ENCODE measurements at places on chromosomes 2 and 18.

GRCh38 chr2:186717320-186718007, 23.6 kb downstream of the FAM171B start:
- DNase-seq: no peak

DNA sequence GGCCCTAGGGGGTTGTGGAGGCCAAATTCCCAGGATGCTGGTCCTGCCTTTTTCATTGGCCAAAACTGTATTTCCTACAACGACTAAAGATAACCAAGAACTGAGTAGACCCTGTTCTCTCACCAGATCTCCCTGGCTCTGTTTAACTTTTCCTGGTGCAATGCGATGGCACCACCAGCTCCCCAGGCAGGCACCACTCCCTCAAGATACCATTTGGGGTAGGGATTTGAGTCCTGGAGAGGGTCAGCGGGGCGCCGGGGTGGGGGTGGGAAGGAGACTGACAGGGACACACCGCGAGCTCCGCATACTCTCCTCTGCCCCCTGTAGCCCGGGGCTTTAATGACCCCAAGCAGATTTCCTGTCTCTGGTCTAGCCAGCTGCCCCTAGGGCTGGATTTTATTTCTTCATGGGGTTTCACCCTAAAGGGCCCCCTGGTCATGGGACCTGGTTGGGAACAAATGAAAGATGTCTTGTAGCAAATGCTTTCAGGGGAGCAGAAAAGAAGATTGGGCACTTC, 7.3 kb downstream of the SIX2 start:
- no peak for DNase-seq

DNA sequence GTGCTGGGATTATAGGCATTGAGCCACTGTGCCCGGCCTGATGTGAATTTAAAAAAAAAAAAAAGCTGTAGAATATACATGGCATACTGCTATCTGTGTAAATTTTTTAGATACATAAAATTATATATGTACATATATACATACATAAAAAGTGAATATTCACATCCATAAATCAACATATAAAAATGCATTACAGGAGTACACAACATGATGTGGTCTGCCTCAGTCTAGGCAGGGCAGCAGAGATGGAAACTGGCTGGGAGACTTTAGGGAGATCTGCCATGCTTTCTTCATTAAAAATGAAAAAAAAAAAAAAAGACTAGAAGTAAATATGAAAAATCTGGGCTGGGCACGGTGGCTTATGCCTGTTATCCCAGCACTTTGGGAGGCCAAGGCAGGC, 24.3 kb downstream of the MGAT4A start:
- no peak for DNase-seq

DNA sequence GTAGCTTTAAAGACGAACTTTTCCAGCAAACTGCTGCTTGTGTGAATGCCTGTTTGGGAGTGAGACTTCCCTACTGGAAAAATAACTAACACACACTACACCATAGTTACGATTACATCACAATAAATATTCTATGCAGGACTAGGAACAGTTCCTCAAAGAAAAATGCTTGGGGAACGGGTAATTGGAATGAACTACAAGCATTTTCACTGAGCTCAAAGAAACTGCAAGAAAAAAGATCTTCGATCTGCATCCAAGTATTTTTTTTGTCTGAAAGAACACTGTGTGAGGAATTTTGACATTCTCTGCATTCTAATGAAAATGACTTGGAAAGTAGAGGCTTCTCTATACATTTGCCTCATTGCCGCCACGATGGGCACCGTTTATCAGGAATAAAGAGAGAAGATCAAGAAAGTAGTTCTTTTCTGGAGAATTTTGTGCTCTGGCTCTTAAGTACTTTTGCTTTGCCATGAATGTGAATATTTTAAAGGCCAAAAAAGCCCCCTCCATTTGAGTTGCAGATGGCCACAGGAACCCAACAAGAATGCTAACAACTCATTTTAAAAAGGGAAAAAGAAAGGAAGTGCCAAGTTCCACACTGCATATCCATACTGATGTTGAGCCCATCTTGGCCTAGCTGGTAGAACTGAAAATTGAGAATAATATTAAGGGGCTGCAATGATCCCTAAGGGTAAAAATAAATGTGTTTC, 13.6 kb downstream of the LYPD1 start:
- DNase-seq: no peak

DNA sequence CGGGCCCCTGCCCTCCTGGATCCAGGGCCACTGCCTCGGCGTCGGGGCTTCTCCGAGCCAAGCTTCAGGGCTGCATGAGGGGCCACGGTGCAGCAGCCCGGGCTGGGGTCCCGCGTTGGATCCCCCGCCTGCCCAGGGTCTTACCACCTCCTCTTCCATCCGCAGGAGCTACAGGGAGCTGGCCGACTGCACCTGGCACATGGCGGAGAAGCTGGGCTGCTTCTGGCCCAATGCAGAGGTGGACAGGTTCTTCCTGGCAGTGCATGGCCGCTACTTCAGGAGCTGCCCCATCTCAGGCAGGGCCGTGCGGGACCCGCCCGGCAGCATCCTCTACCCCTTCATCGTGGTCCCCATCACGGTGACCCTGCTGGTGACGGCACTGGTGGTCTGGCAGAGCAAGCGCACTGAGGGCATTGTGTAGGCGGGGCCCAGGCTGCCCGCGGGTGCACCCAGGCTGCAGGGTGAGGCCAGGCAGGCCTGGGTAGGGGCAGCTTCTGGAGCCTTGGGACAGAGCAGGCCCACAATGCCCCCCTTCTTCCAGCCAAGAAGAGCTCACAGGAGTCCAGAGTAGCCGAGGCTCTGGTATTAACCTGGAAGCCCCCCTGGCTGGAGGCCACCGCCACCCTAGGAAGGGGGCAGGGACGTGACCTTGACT, 52.1 kb downstream of the RAMP1 start:
- no peak for DNase-seq

DNA sequence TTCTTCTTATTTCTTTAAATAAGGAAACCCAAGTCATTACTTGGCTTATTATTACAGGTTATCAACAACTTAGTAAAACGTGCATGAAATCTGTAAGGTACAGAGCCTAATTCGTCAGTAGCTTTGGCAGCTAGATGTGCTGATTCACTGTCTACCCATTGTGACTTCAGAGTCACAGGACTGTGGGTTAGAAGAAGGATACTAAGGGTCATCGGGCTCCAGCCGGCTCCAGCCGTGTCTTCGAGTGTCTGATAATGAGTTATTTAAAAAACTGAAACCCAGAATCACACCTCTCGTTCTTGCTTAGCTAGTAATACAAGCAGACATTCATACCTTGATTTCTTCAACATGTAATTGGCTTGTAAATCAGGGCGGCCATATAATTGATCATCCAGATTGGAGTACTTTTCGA, 170.5 kb downstream of the FMNL2 start:
- no peak for DNase-seq

DNA sequence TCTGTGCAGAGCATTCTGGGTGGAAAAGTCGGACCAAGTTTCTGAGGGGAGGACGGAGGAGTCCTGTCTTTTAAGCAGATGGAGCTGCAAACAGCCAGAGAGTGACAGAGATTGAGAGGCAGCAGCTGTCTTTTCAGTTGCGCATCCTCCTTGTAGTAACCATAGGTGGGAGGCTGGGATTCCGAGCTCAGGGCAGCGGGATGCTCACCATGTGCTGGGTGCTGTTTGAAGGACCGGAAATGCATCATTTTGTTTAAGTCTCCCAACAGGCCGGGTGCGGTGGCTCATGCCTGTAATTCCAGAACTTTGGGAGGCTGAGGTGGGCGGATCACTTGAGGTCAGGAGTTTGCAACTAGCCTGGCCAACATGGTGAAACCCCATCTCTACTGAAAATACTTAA, 93.4 kb downstream of the AGAP1 start:
- no peak for DNase-seq

DNA sequence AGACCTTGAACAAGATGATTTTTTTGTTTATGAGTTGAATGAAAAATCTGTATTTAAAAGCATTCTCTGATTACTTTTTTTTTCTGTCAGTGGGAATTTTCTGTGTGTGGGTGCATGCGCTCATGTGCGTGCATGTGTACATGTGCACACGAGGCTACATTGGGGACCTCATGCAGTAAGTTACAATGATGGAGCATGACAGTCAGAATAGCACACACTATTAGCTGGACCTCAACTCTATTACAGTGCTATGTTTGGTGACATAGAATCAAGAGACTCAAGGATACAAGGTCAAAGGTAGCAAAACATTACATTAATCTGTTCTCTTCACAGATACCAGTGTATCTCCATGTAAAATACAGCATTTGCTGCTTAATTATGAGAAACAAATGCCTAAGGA, 276.8 kb upstream of the FIGN start:
- no peak for DNase-seq

DNA sequence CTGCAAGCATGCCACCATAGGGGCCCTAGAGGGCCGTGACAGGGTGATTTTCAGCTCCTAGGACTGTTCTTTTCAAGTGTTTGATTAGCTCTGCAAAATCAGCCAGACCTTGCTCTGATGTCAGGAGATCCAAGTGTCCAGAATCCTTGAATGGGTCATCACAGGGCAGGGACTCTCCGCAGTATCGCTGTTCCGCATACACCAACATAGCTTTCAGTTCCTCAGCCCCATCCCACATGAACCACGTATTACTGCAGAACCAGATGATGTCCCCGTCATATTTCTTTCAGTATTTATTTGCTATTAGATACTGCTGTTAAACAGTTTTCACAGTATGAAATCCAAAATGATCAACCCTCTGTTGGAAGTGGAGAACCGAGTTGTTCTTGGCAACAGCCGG, 46.6 kb upstream of the RFX8 start:
- DNase-seq: no peak

- no peak for DNase-seq
Measured at GRCh38 chr2:44954889-44955592, 13.5 kb downstream of the SIX3 start.

DNA sequence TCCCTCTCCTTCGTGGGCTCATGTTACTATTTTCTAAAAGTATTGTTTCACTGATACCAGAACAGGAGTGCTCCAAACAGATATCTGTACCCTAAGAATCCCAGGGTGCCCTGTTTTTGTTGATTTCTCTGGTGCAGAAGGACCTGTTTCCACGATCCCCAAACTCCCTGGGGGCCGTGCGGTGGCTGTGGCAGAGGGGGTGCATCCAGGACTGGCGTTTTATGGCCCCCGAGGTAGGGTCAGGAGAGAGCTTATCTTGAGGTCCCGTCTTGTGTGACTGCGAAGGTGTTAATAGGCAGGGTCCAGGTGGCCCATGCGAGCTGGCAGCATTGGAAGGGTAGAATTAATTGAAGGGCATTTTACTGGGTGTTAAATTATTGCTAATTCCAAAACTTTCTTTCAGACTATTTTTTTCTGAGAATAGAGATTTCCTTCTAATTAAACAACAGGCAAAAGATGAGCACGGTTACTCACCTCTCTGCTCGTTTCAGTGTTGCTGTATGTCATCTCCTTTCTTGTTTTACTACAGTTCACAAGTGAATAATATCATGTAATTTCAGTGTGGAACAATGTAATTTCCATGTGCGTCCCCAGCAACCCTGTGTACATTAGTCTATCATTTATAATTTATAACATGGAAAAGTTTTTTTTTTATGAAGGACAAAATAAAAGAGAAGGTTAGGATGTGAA, 8.2 kb downstream of the TWIST2 start:
- DNase-seq: no peak

- no peak for DNase-seq
Measured at GRCh38 chr2:38384338-38384737, 7.3 kb upstream of the ATL2 start.

- DNase-seq: no peak
Measured at GRCh38 chr2:30398084-30398873, 48.8 kb upstream of the LCLAT1 start.

- no peak for DNase-seq
Measured at GRCh38 chr2:106025796-106026195, 168.3 kb downstream of the UXS1 start.

- DNase-seq: no peak
Measured at GRCh38 chr18:49172246-49172645, 221.5 kb upstream of the SMAD7 start.

- no peak for DNase-seq
Measured at GRCh38 chr2:200338692-200339091, 32.2 kb downstream of the SPATS2L start.

DNA sequence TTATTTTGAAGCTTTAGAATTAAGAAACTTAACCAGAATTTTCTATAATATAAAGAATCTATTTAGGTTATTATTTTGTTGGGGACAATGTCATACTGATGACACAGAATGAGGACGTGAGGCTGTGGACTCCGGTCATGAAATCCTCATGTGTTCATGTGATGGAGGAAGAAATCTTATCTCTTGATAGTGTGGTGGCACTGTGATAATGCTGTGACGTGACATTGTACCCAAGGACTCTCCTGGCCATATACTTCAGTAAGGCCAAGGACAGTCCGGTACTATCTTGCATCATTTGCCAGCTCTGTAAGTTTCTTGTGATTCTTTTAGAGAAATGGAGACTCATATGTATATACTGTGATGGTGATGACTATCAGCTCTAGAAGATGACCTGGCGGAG, 59.1 kb downstream of the SLC9A2 start:
- no peak for DNase-seq

- DNase-seq: no peak
Measured at GRCh38 chr2:134152045-134153010, 101.5 kb upstream of the MGAT5 start.

DNA sequence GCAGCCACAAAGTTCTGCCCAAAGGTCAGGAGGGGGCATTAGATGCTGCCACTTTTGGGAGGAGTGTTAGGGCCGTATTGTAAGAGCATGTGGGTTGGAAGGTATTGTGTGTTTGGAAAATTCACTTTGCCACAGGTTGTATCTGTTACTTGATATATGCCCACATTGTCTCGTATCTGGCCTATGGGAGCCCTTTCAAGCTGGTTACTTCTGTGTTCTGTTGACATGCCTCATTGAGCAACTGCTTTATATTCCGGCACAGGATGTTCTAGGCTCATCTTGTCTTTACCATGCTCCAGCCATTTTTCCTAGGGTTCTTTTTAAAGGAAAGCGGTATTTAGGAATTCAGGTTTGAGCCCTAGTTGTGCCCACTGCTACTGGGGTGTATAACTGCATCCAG, 6.0 kb downstream of the ADNP2 start:
- DNase-seq: no peak

- no peak for DNase-seq
Measured at GRCh38 chr2:157173740-157174184, 83.7 kb upstream of the GALNT5 start.

DNA sequence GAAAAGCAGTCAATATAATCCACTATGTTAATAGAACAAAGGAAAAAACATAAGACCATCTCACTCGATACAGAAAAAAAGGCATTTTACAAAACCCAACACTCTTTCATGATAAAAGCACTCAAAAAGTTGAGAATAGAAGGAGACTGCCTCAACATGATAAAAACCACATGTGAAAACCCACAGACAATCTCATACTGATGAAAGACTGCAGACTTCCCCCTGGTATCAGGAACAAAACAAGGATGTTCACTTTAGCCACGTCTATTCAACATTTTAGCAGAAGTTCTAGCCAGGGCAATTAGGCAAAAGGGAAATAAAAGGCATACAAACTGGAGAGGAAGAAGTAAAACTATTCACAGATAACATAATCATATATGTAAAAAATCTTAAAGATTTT, 285.9 kb downstream of the EIPR1 start:
- no peak for DNase-seq

GRCh38 chr2:160516547-160517365, 23.1 kb upstream of the RBMS1 start:
- DNase-seq: no peak

GRCh38 chr2:180676520-180677025, 303.8 kb upstream of the UBE2E3 start:
- peak; percentile 43 for DNase-seq

All from renal pelvis (tissue), 12 donors.